ENCODE measurements at places on chromosomes 11 and 22.

- DNase-seq = peak; percentile 16
These were observed 77.2 kb upstream of the CLPB start for GRCh38 chr11:72511393-72512047.

GRCh38 chr11:1682225-1682905 lies 14.6 kb upstream of the KRTAP5-6 start:
- no peak for DNase-seq

GRCh38 chr22:39220890-39221850 lies 23.6 kb downstream of the PDGFB start:
- no peak for DNase-seq

- DNase-seq = no peak
These were observed 534.9 kb downstream of the SOX6 start for GRCh38 chr11:15821451-15821850.

GRCh38 chr11:12066799-12067508 lies 43.4 kb upstream of the MICAL2 start:
- no peak for DNase-seq

DNA sequence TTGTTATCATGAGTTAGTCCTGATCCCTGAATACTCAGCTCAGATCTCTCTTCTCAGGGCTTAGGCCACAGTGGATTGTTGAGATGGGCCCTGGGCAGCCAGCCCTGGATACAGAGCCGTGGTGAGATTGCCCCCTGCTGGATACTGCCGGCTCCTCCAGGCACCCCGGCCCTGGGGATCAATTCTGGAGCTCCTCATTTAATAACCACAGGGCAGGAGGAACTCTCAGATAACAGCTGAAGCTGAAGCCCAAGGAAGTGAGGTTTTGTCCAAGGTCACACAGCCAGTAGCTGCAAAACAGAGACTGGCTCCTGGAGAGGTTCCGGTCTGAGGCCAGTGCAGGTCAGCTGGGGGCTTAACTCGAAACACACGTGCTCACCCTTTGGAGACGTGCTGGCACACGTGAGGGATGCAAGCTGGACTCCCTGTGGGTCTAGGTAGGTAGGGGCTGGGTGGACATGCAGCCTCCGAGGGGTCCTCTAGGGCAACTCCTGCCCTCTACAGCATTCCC lies 16.0 kb downstream of the USH1C start:
- DNase-seq = no peak

- DNase-seq = no peak
These were observed 192.0 kb downstream of the LRRC4C start for GRCh38 chr11:41267451-41267850.

GRCh38 chr11:17812091-17812864 lies 77.7 kb downstream of the KCNC1 start:
- DNase-seq = no peak

DNA sequence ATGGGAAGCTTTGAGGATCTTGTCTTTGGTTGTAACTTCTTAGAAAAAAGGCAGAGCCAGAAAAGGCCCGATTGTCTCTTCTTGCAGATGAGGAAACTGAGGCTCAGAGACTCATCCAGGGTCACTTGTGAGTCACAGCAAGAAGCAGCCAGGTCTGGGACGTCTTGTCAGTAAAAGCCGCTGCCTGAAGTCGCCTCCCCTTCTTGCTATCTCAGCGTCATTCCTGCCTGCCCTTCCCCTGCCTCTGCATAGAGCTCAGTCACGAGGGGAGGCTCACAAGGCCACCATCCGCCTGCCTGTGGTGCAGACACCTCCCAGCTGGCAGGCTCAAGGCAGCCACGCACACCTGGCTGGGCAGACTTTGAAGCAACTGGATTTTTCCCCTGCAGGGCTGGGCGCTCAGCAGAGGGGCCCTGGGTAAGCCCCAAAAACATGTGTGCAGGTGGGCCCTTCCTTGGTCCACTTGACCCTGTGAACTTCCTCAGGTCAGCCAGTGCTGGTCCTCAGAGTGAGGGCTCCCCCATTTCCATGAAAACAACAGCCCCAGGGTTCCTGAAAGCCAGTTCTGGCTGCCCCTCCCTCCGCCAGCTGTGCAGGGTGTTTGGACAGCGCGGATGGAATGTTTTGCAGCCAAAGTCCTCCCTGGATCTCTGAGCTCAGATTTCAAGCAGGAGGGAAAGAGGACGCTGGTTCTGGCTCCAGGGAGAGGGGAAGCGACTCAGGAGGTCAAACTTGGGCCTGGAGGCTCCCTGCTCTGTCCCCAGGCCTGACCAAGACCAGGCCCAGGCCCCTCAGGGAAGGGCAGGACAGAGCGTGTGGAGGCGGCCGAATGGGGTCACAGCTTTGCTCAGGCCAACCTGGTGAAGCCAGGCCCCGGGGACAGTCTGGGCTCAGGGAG lies 6.0 kb upstream of the RAB3IL1 start:
- DNase-seq = peak; percentile 33

DNA sequence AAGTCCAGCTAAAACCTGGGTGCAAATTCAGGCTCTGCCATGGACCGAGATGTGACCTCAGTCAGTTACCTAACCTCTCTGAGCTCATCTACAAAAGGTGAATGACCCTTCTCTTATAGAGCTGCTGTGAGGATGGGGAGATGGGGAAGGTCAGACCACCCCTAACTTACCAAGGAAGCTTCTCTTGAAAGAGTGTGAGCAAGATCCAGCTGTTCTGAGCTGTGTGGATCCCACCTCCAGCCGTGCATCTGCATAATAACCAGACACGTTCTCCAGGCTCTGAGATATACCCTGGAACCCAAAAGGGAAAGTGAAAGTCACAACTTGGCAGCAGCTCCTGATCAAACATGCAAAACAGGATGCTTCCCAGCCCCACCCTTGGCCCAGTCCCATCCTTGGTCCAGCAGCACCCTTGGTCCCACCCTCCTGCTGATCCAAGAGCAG lies at the start of gene APOL3:
APOL3 (minus strand) TSS at position 257 of the 444 bp plus-strand sequence. CDS start 11,700 bp downstream, outside the sequence.
- DNase-seq = peak; percentile 29

- DNase-seq = peak; percentile 83
These were observed at the start of gene NXPE2 for GRCh38 chr11:114678125-114679036. NXPE2 (plus strand) TSS chr11:114678527; CDS start chr11:114678576, 49 bp downstream.

- peak; percentile 47 for DNase-seq
These were observed 2.7 kb upstream of the CDC42BPG start for GRCh38 chr11:64846998-64847666.

DNA sequence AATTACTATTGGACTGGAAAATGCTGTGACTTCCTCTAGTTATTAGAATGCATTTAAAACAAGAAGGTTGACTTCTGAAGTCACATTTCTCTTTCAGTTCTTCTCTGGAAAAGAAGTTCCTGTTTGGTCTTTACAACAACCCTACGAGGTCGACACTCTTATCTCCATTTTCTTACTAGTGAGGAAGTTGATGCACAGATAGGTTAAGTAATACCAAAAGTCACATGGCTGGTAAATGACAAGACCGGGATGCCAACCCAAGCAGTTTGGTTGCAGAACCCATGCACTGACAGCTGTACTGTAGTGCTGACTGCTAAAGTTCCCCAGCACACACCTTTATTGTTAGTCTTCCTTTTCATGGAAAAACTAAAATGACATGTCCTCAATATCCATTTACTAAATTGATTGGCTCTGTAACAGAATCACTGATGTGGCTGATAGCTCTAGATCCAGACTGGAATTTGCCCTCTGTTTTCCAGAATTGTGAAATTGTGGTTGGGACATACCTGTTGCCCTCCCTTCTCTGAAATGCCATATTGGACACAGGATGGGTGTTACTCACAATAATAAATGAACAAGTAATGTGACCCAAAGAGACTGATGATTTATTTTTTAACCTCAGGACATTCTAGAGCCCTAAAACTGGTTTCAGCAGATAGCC lies 9.4 kb upstream of the TECTA start:
- no peak for DNase-seq

- peak; percentile 55 for DNase-seq
These were observed 49.5 kb downstream of the LGR4 start for GRCh38 chr11:27423125-27423524.
